Stimulated activated CD4-positive, alpha-beta T cell treated with anti-CD3 and anti-CD28 coated beads, Interleukin-4, amount 100 ng/mL, for 4 hours (primary cell): ENCODE measurements at places on chromosomes 1 and 21.

DNA sequence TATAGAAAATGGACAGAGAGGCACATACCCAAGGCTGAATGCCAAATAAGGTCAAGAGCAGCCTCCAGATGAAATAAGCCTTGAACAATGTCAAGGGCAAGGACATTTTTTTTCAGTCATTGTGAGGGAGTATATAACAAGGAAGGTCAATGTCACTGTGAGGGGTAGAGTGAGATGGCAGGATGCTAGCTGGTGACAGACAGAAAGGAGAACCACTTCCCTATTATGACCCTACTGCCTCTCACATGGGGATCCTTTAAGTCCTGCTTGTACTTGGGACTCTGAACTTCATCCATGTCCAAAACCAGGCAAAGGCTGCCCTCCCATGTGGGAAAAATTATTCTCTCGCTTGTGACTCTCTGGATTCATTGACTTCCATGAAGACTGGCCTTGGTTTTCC lies 119.5 kb upstream of the COA6 start:
- DNase-seq = no peak

- no peak for DNase-seq
These were observed 149.0 kb downstream of the ROR1 start for GRCh38 chr1:63922848-63923247.

GRCh38 chr21:14890141-14890540 lies 174.7 kb downstream of the NRIP1 start:
- no peak for DNase-seq

GRCh38 chr1:43067977-43068751 lies 103.9 kb downstream of the EBNA1BP2 start:
- peak; percentile 11 for DNase-seq

DNA sequence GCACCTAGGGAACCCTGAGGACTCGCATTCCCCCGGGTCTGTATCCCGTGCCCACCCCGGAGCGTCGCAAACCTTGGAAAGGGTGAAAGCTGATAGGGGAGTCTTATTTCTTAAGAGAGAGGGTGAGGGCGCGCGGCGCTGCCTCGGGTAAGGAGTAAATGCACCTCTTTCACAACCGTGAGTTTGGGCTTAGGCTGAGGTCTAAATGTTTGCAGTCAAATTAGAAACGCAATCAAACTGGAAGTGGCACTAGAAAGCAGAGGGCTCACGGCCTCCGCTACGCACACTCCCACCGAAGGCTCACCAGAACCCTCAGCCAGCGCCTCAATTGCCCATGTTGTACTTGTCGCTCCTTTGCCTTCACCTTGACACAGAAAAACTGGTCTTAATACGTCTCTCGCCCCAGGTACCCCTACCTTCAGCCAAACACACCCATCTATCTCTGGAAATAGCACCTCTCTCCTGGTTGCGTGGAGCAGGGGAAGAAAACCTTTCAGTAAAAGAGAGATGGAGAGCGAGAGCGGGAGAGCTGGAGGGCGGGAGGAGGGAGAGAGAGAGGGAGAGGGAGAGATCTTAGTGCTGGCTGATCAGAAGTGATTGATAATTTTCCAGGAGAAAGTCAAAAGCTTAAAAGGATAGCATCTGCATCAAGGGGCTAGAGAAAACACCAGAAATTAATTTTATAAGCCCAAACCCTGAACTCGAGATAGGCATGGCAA lies 1.7 kb upstream of the HLX start:
- no peak for DNase-seq

GRCh38 chr1:56639211-56639610 lies 5.9 kb upstream of the PRKAA2 start:
- no peak for DNase-seq

DNA sequence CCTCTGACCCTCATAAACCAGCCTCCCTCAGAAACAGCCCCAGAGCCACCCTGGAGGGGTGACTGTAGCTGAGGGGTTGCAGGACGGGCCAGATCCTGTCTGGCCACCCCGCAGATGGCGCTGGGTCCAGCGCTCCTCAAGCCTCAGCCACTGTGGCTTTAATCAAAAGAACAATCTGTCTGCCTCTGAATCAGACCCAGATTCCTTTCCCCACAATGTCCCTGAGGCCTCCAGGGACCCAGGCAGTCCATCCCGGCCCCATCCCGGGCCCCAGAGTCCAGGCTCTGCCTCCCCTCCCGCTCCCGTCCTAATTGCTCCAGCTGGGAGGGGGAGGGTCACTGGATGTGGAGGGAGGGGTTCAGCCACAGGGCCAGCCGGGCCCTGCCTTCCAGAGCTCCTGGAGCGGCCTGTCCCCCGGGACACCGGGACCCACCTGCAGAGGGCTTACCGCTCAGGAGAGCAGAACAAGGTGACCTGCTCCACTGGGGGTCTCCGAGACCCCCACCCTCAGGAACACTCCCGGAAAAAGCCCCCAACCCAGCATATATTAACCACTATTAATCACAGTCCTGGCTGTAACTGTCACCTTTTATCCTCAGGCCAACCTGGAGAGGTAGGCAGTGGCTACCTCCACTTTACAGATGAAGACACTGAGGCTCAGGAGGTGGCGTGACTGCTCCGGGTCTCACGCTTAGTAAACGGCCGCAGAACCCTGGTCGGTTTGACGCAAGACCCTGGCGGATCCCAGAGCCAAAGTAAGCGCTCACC lies 836 bp upstream of the FBLIM1 start:
- DNase-seq = no peak

- no peak for DNase-seq
These were observed 1.3 kb upstream of the RC3H1 start for GRCh38 chr1:174023440-174023839.

DNA sequence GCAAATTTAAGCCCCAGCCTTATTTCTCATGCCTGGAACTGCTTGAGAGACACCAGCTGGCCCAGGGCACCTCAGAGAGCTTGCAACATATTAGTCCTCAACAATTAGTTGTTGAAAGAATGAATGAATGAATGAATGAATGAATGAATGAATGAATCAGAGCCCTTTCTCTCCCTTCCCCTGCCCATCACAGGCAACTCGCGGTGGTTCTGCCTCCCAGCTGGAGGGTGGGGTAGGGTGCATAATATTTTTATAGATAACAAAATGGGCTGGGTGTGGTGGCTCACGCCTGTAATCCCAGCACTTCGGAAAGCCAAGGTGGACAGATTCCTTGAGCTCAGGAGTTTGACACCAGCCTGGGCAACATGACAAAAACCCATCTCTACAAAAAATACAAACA lies 110.1 kb downstream of the CCDC185 start:
- no peak for DNase-seq

GRCh38 chr1:193700710-193701355 lies 514.4 kb upstream of the B3GALT2 start:
- no peak for DNase-seq
